ENCODE measurements at places on chromosomes 11 and 22.

DNA sequence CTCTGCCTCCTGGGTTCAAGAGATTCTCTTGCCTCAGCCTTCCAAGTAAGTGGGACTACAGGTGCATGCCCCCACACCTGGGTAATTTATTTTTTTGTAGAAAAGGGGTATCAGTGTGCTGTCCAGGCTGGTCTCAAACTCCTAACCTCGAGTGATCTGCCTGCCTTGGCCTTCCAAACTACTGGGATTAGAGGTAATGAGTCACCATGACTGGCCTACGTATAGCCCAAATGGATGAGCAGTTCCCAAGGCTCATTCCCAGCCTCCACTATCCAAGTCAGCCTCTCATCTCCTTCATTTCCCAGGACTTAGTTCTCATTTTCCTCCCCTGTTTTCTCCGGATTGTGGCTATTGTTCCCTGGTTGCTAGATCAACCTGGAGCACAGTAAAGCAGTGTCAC lies 5.6 kb downstream of the CCT8L2 start:
- no peak for DNase-seq

DNA sequence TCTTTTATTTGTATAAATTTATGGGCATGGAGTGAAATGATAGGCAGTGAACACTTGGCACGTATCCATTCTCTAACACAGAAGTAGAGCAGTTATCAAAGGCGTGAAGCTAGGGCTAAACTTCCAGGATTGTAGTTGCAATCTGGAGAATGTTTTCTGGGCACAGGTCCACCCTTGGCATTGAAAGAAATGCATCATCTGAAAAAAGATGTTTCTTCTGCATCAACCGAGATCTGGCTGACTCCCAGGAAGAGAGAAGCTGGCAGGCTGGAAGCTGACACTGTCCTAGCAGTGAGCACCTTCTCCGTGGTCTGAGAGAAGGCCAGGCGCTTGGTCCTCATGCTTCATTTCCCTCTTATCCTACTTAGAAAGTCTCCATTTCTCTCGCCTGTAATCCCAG lies 600.0 kb downstream of the BRD1 start:
- no peak for DNase-seq

GRCh38 chr11:119229741-119230140 lies 23.6 kb downstream of the CBL start:
- no peak for DNase-seq

DNA sequence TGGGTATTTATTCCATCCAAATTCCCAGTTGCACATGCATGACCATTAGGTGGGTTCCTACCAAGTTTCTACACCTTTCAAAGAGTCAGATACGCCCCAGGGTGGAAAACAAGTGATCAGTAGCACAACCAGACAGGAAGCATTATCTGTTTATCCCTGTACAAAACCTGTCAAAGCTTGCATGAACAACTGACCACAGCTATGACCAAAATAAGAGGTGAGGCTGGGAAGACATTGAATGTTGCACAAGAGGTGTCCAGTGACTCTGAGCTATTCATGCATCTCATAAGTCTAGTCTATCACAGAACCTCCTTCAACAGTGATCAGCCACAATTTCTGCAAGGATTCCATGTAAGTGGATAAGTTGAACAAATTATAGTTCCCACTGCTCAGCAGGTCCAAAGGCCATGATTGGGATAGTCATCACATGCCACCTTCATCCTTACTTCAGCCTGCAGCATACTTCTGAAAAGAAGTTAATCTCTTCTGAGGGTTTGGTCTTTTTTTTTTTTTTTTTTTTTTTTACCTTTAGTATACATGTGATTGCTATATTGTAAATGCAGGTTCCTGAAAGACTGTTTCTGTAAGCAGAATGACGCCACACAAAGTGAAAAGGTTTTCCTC lies 28.0 kb upstream of the TMEM45B start:
- peak; percentile 4 for DNase-seq

- DNase-seq = no peak
Measured at GRCh38 chr11:124893781-124894401, 3.8 kb downstream of the ROBO4 start.

DNA sequence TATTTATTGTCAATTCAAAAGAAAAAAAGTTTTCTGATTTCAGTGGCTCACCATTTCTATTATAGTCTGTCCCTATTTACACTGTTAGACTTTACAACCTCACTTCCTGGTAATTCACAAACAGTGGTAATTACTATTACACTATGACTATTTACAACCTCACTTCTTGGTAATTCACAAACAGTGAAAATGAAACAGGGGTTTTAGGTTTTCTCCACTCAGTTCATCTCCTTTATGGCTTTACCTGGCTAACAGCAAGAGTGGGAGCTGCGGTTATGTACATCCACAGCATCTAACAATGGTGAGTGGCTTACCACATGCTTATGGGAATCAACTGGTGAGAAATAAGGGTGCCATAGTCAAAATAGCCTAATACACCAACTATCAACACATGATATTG lies 166.4 kb downstream of the CASP12 start:
- DNase-seq = no peak

DNA sequence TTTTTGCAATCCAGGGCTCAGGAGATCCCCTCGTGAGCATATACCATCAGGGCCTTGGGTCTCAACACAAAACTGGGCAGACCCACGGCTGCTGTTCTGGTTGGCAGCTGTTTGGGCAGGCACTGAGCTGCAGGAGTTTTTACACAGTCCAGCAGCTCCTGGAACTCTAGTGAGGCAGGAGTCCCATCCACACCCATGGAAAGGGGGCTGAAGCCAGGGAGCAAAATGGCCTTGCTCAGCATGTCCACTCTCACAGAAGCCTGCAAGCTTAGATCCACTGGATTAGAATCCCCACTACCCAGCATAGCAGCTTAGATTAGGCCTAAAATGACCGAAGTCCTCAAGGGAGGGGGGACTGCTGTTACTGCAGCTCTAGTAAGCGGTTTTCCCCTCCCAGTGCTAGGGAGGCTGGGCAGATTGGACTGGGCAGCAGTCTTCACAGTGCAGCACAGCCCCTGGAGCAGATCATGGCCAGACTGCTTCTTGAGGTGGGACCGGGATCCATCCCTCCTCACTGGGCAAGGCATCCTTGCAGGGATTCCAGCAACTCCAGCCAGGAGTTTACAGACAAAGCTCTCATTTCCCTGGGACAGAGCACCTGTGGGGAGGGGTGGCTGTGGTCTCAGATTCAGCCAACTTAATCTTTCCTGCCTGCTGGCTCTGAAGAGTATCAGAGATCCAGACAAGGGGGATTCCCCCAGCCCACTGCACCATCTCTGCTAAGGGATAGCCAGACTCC lies 36.4 kb upstream of the CARD16 start:
- no peak for DNase-seq

GRCh38 chr22:28977481-28977971 lies 84.1 kb downstream of the C22orf31 start:
- DNase-seq = peak; percentile 44

DNA sequence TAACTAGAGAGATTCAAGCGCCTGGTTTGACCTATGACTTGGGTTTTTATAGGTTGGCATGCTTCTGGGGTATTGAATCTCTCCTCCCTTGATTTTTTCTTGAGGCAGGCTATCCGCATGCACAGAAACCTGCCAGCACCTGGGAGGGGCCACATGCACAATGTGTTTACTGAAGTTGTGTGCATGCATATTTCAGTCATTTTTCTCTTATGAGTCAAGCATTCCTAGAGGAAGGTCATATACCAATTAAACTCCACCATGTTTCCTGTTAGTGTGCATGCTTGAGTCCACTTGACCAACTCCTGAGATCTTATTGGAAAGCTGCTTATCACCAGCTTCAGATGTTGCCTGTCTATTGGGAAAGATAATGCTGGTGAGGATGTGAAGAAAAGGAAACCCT lies 1718.4 kb downstream of the LRRC4C start:
- no peak for DNase-seq

- DNase-seq = peak; percentile 92
Measured at GRCh38 chr11:47257517-47258316, at the start of gene NR1H3. TSS of gene NR1H3 (plus strand) at chr11:47257996. CDS start at chr11:47259217, 1,221 bp downstream.

DNA sequence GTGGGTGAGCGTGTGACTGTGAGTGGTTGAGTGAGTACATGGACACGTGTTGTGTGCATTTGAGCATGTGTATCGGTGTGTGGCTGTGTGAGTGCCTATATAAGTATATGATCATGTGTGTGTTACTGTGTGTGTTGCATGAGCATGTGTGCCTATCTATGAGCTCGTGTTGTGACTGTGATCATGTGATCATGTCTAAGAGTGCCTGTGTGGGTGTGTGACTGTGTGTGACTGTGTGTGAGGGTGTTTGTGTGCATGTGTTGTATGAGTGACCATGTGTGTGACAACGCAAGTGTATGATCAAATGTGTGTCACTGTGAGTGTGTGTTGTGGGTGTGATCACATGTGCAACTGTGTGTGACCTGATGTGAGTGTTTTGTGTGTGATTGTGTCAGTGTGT lies 88.8 kb downstream of the UBASH3B start:
- no peak for DNase-seq

GRCh38 chr11:63144121-63144520 lies at the start of gene SLC22A24:
TSS of gene SLC22A24 (minus strand) at chr11:63144221. CDS start at chr11:63143779, 442 bp downstream.
- no peak for DNase-seq

DNA sequence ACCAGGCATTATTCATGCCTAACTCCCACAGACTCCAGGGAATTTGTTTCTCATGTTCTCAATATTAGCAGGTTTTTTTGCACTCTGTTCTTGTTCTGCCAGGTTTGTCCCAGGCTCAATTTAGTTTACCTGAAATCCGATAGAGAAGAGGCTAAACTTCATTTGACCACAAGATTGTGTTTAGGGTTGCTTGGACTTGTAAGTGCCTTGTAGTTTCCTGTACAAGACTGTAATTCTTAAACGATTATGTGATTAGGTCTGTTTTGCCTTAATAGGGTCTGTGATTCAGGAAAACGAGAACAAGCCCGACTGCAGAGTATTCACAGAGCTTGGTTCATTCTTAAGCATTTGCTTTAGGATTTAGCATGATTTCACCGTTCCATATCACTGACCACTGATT lies 1.8 kb downstream of the PRSS23 start:
- no peak for DNase-seq

DNA sequence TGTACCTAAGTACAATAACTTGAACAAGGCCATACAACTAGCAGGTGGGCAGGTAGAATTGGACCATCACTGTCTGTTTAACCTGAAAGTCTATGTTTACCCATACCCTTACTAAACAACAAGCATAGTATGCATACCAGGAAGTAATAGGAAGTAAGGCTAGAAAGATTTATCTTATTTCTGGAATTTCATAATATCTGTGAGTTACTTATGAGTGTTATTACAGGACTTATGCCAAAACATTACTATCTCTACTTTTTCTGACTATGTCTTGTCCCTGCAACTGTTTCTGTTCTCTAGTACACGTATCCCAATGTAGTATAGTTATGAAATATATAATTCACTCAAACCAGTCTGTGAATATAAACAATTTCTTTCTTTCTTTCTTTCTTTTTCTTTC lies 1400.8 kb upstream of the TENM4 start:
- no peak for DNase-seq

GRCh38 chr11:12430954-12431595 lies 53.7 kb downstream of the PARVA start:
- peak; percentile 96 for DNase-seq

DNA sequence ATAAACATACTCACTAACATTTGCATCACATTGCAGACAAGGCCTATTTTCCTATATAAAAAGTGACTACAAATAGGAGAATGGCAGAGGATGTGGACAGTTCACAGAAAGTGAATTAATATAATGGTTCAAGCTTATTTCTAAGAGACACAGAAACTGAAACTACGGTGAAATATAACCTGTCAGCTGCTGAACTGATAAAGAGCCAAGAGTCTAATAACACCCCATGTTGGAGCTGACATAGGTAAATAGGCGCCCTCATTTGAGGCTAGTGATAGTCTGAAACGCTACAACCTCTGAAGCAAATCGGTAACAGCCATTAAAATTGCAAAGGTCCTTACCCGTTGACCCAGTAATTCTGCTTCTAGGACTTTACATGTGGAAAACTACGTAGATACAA lies 14.0 kb downstream of the AP1B1 start:
- no peak for DNase-seq

DNA sequence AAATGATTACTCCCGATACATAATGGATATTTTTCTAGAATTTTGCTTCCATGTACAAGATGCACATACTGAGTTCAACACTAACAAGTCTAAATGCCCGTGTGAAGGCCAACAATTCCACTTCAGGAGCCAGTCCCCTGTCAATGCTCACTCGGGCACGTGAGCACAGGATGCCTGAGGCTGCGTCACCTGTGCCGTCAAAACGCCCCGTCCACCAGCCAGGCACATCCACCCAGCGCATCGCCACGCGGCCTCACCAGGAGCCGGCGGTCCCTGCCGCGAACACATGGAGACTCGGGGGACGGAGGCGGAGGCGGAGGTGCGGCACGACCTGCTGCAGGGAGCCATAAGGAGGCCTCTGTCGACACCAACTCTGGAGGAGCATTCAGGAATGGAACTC lies 9.8 kb downstream of the TOLLIP start:
- no peak for DNase-seq

- no peak for DNase-seq
Measured at GRCh38 chr22:40517631-40518030, 118.9 kb downstream of the MRTFA start.

Measured in fibroblast of villous mesenchyme (primary cell).